Activated CD4-positive, alpha-beta T cell treated with anti-CD3 and anti-CD28 coated beads for 24 hours (primary cell): ENCODE measurements at places on chromosomes 5 and 9.

- DNase-seq, result no peak
Observed at GRCh38 chr5:122615146-122615545, 159.7 kb upstream of the SNX2 start.

DNA sequence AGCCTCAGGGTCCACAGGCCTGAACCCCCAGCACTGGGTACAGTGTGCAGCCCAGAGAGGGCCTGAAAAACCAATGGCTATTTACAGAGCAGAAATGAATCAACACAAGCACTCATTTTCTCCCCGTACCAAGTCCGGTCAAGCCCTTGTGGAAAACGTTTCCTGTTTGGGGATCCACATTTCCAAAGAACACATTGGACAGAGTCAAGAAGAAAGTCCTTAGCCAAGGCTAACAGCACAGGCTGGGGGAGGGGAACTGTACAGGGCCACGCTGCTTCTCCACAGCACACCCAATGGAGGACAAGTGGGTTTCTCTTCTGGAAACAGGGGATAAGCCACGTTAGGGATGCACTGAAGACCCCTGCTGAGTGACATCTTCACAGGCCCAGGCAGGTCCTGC is 62.3 kb downstream of the NSUN2 start:
- DNase-seq, result no peak

GRCh38 chr5:39057734-39058133 is 16.5 kb downstream of the RICTOR start:
- no peak for DNase-seq

GRCh38 chr5:173355561-173355960 is 27.3 kb upstream of the STC2 start:
- DNase-seq, result no peak

DNA sequence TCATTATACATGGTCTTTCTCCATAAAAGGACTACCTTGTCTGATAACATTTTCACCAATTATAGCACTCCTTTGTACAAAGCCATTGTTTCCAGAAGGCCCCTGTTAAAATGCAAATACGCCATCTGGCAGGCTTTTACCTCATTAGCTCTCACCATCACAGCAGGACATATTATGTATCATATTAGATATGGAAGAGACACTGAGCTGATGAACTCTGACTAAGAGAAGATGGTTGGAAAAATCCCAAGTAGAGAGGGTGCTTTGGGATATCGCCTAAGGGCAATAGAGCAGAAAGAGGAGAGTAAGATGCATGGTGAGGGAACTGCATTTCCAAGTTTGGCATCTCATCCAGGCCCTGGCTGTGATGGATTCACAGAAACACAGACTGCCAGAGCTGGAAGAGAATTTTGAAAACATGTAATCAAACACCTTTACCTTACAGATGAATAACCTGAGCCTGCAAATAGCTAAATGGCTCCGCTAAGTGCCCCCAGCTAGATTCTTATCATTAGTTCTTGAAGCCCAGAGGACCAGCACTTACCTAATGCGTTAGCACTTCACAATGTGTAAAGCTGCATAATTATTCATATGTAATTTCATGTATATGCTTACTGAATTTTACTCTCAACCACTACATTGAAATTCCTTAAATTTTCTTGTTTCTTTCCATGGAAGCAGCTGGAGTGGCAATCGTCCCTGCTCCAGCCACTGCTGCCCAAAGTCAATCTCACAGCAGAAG is 393.6 kb upstream of the IZUMO3 start:
- no peak for DNase-seq

GRCh38 chr5:147997486-147997885 is 66.3 kb upstream of the SPINK5 start:
- DNase-seq, result no peak
